ENCODE measurements at places on chromosomes 1 and 21.

- DNase-seq, result no peak
Measured at GRCh38 chr1:209648931-209649776, 3.1 kb downstream of the LAMB3 start.

- DNase-seq, result no peak
Measured at GRCh38 chr1:210841926-210842625, 291.9 kb downstream of the KCNH1 start.

DNA sequence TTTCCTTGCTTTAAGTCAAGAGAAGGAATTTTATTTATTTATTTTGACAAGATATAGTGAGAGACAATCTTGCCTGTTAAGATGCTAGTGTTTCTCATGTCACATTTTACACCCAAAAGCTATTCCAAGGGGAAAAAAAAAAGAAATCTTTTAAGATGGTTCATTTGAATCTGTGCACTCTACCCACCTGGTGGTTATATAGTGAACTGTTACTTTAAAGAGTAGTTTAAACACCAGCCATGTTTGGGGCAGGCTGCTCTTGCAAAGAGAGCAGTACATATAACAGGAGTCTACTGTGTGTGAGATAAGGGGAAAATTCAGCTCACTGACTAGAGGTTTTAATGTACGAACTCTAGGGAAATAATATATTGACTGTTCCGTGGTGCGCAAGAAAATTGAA is 3.3 kb upstream of the ELAVL4 start:
- DNase-seq, result no peak

- DNase-seq, result no peak
Measured at GRCh38 chr1:193256019-193256418, 69.6 kb upstream of the B3GALT2 start.

DNA sequence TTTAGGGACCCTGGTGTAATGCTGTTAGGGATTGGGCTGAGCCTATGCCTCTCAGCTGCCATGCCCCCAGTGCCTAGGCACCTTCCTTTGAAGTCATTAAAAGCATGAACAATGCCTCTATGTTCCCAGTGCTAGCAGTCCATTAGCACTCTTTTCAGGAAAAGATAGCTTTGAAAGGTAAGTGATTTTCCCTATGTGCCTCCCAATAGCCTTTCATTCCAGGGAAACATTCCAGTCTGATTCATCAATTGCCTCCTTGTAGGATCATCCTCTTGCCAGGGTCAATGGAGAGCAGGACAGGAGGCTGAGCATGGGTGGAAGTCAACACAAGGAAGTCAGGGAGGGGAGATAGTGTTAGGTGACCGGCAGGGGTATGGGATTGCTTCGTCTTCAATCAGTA is 8.6 kb upstream of the IGSF21 start:
- DNase-seq, result no peak

DNA sequence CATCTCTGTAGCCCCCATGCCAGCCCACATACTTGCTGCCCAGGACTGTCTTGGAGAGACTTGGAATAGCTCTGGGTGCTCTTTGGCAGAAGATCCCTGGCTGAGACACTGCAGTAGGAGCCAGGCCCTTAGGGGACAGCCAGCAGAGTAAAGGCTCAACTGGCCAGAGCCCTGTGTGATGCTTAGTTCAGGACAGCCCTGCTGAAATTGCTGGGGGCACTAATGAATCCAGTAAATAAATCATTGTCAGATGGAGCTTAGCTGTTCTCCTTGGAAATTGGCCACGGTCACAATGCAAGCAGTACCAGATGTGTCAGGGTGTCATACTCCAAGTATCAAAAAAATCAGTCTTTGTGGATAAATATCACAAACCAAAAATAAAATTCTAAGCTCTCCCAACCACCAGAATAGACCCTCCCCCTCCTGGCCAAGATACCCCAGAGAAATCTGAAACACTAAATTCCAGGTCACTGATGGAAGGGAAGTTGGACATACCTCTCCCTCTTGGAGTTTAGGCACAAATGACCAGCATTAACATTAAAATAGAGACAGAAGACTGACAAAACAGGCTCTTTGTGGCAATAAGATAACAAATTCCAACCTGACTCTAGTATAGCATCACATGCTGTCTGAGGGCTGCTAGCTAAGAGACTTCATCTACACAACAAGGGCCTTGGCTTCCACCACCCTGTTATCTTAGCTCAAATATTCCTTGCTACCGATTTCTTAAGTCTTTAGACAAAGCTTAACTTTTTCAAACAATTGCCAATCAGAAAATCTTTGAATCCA is 83.2 kb upstream of the DNAH14 start:
- no peak for DNase-seq

DNA sequence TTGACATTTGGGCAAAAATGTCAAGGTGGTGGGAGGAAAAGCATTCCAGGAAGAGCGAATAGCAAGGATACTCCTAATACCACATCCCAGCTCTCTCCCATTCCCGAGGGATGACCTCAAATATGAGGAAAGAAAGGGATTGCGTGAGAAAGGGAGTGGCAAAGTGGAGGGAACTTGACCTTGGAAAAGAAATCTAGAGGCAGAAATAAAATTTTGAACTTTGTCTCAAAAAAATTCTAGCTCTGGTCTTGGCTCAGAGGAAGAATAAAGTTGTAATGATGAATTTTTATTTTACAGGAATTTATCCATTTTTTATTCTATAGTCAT is 127.8 kb downstream of the TBX19 start:
- DNase-seq, result no peak

- no peak for DNase-seq
Measured at GRCh38 chr1:67605209-67605780, 79.7 kb upstream of the GADD45A start.

- no peak for DNase-seq
Measured at GRCh38 chr1:9452516-9453140, 86.6 kb upstream of the SLC25A33 start.

DNA sequence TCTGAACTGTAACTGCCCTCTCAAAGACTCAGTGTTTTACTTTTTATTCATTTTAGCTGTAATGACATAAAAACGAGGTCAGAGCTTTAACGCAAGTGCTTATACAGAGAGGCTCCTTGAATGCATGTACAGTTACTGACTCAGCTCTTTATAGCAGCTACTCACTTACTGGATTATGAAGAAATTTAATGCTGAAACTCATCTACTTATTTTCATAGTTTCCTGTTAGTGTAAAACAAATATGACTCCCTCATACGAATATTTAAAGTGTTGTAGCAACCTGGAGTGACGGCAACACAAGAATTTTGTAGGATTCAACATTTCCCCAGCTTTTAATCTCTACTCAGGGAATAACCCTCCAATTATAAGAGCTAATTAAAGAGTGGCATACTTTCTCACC is 32.7 kb downstream of the ADSS2 start:
- DNase-seq, result no peak

GRCh38 chr1:157301477-157302198 is 163.4 kb upstream of the ETV3 start:
- no peak for DNase-seq

- no peak for DNase-seq
Measured at GRCh38 chr21:16102113-16102512, 372.3 kb downstream of the USP25 start.

DNA sequence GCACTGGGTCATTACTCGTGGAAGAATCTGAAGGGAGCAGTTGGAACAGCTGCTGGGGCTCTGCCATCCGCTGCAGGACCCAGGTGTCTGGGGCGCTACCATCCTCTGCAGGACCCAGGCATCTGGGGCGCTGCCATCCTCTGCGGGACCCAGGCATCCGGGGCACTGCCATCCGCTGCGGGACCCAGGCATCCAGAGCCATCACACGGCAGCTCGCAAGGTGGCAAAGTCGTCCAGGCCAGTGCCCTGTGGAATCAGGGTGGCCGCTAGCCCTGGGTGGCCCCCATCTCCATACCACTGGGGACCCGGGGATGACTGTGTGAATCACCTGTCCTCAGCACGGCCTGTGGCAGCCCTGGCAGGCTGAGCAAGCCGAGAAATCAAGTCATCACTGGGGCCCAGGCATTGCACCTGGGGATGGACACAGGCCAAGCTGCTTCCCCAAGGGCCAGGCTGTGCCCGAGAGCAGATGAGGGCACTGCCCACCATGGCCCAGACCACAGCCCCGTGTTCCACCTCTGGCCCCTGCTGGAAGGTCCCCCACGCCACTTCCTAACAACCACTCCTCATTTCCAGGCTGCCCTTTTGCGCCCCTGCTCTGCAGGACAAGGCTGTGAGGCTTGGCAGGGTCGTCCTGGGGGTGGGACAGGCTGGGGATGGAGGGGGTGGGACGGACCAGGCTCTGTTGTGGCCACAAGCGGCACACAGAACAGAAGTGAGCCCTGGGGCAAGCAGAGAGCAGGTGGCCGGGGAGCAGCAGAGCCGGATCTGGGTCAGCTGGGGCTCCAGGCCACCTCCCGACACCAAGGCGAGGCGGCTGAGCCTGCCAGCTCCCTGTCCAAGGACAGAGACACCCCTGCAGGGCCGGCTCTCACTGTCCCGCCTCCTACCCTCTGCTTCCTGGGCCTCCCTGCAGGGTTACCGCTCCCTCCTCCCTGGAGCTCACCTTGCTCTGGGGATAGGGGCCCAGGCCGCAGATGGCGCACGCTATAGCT is 12.7 kb downstream of the GABRD start:
- DNase-seq, result no peak

DNA sequence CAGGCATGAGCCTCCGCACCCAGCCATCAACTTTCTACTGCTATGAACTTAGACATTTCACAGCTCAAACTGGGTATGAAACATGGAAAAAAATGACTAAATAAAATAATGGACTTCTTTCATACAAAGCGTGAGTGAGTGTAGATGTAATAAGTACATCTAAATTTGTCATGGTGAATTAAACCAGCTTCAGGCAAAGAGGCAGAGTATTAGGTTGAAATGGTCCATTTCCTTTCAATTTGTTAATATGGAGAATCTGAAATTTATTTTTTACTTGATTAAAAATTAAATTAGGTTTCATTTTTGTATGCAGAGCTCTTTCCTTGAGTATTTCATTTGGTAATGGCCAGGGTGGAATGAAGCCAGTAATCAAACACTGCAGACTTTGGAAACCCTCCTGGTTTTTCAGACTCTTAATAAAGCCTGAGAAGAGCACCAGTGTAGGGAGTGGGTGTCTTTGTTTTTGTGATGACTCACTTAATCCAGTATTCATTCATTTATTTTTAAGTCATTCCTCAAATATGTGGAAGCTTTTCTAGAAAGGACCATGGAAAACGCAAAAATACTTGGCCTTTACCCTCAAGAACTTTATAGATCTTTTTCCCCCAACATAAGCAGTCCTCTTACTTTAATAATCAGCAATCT is 49.2 kb downstream of the ALG14 start:
- no peak for DNase-seq

DNA sequence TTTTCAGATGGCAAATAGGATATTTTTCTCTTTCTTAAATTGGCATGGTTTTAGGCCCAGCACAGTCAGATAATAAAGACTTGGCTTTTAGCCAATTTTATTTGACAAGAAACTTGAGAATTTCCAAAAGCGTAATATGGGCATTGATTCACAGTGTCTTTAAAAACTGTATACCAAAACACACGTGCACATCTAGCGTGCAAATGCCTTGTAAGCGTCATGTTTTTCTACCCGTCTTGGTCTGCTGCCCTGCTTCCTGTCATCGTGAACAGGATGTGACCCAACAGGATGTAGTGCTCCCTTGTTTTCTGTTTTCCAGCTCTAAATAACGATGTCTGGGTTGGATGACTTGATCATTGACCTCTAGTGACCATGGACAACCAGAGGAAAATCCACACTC is 24.7 kb upstream of the SLC44A3 start:
- DNase-seq, result no peak

GRCh38 chr21:42125571-42126544 is 54.7 kb downstream of the UMODL1 start:
- no peak for DNase-seq

GRCh38 chr1:108100148-108100547 is 100.0 kb downstream of the SLC25A24 start:
- no peak for DNase-seq

- DNase-seq, result no peak
Measured at GRCh38 chr21:33230545-33231324, 997 bp downstream of the IFNAR2 start.

GRCh38 chr1:69263921-69264391 is 303.8 kb upstream of the LRRC7 start:
- DNase-seq, result no peak

DNA sequence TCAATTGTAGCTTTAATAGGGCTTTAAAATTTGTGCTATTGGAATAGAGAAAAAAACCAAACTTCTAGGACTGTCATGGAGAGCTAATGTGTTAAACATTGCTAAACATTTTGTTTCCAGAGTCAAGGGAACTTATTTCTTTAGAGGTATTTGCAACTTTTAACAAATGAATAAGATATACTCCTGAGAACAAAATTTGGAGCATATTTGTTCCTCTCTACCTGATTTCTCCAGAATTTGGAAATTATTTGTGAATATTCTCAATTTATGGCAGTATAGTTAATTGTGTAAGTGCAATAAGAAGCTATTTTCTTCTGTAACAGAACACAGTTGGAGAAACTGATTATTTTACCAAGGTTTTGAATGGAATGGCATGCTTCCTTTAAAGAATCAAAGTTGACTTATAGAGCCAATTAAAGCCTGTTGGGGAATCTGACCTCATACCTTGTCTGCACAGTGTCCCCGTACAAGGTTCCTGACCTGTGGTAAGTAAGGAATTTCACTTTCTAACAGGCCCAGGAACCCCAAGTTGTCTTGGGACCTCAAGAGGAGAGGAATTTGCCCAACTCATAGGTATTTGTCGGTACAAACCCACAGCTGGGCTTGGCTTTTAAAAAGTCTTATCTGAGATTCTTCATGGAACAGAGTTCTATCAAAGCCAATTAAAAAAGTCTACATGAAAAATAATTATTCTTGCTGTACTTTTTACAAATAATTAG is 72.6 kb upstream of the CSF1 start:
- no peak for DNase-seq

DNA sequence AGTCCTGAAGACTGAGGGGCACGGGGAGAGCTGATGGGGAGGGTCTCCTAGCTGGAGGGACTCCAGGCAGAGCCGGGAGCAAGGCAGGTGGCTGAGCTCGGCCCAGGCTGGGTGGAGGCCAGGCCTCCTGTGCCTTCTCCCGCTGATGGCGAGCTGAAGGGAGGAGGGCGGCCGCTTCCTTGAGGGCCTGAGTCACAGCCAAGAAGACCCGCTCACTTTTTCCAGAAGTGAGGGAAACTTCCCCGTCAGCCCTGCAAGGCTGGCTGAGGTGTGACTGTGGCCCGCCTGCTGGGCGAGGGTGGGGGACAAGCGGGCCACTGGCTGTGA is 1.7 kb upstream of the VWA1 start:
- DNase-seq, result no peak

- DNase-seq, result no peak
Measured at GRCh38 chr1:202593845-202594244, 116.4 kb downstream of the SYT2 start.

DNA sequence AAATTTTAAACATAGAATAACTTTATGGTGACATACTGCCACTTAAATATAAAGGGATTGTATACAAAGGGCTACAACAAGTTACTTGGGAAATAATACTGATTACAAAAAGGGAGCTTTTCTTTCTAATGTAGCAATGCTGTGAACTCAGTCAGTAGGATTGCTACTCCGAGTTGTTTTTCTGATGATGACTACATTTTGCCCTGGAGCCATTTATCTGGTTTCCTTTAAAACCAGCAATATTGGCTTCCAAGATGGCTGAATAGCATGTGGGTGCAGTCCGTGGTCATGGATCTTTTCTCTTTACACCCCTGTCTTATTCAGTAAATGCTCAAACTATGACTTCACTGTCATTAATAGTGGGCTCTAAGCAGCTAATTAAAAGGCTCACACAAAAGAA is 92.6 kb upstream of the NEK7 start:
- no peak for DNase-seq

- DNase-seq, result no peak
Measured at GRCh38 chr1:233257786-233258185, 37.7 kb downstream of the PCNX2 start.

- no peak for DNase-seq
Measured at GRCh38 chr1:87167848-87168525, 160.7 kb upstream of the LMO4 start.

GRCh38 chr1:160210561-160210960 is 5.4 kb downstream of the PEA15 start:
- no peak for DNase-seq
